ENCODE measurements at places on chromosomes 11 and 22.

DNA sequence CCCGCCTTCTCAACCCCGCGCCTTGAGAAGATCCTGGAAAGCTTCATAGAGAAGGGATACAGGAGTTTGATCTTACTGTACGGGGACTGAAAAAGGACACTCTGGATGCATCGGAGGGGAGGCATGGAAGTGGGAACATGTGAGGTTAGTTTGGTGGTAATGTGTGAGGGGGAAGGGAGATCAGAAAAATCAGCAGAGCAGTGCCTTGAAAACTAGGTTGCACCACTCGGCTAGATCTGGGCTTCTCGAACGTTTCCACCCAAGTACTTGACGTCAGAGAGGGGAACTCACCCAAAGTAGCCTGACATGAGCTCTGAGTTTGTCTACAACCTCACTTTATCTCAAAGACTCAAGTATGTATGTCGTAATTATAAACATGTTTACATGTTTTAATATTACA, 14.5 kb downstream of the USP35 start:
- no peak for DNase-seq

- DNase-seq: no peak
Measured at GRCh38 chr11:2366733-2367132, 10.4 kb upstream of the CD81 start.

- no peak for DNase-seq
Measured at GRCh38 chr11:40292721-40293508, 1166.5 kb downstream of the LRRC4C start.

DNA sequence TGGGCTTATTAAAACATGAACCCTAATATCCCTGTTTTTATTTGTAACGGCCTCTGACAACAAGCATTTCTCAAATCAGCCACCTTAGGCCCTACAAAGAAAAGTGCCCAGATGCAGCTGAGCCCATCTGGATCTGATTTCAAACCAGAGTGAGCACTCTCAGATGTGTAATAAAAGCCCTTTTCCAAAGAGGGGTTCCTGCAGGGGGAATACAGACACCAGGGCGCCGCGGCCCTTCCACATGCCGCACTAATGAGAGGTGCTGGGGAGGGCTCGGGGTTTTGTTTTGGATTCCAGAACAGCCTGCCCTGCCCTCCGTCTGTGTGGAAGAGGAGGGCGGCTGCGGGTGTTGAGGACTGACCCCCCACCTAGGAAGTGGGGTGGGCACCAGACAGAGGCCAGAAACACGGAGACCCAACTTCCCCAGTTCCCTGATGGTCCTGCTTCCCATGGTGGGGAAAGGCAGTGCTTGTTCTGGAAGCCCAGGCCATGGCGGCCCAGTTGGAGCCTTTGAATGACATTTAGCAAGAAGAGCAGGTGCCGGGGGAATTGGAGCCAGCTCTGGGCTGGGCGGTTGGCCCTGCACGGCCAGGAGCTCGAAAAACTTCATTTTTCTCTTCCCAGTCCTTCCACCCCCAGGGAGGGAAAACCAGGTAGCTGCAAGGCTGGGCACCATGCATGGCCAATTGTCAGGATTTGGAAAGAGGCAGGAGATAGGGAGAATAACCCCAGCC, 63.7 kb downstream of the MACROD1 start:
- DNase-seq: no peak

DNA sequence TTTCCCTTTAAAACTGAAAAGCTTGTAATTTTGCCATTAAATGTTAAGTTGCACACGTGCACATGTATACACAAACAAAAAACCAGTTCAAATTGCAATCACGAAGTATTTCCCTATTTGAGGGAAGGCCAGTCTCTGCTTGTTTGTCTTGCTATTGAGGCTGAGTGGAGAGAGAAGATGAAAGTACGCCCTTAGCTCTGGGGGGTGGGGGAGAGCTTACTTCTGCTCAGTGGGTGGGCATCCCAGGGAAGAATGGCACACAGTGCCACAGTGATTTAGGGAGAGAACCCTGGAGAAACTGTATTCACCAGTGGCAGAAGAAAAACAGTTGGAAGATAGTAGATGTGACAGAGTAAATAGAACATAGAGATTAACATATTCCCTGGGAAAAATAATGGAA, 8.7 kb downstream of the YAP1 start:
- DNase-seq: no peak

DNA sequence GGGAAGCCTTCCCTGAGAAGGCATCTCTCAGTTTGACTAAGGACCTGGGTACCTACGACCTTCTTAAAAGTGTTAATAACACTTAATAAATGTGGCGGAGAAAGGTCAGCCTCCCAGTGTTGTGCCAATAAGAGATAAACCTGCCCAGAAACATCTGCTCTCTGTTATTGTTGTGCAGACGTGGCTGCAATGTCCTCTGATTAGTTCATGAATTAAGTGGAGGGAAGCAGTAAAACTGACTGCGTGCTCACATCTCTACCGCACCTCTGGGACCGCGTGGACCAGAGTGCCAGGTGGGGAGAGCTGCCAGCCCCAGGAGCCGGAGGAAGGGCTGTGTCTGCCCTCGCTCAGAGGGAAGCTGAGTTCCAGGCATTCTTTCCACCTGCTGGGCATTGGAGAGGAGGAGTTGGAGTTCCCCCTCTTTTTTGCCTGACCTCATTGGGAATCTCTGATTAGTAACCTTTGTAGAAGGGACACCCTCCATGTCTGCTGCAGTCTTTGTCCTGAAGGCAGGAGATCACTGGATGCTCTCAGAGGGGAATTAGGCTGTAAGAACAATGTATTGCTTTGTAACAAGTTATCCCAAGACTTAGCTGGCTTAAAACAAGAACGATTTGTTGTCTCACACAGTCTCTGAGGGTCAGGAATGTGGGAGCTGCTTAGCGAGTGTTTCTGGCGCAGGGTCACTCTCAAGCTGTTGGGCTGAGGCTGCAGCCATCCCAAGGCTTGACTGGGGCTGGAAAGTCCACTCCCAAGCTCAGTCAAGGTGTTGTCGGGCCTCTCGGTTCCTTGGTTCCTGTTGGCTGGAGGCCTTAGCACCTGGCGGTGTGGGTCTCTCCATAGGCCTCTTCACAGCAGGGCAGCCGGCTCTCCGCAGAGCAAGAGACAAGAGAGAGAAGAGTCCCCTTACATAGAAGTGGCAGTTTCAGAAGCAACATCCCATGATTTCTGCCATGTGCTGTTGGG, 247.6 kb upstream of the TBCEL start:
- DNase-seq: no peak

DNA sequence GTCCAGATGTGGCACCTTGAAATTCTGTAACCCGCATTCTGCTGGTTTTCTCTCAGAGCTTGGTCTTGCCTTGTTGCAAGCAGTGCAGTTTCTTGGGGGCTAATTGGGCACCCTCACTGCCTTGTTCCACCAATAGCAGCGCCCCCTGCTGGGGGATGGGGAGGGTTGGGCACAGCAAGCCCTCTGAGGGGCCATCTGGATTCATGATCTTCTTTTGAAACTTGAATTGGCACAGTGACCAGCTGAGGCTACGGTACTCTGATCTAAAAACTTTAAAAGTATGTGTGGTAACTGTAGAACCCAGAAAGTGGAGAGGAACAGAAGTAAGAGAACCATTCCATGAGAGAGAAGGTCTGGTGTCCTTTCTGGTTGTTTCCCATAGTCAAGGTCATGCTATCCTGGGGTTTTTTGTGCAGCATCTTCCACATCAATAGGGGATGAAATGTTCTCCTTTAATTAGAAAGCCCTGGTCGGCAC, 64.2 kb downstream of the MED15 start:
- no peak for DNase-seq

DNA sequence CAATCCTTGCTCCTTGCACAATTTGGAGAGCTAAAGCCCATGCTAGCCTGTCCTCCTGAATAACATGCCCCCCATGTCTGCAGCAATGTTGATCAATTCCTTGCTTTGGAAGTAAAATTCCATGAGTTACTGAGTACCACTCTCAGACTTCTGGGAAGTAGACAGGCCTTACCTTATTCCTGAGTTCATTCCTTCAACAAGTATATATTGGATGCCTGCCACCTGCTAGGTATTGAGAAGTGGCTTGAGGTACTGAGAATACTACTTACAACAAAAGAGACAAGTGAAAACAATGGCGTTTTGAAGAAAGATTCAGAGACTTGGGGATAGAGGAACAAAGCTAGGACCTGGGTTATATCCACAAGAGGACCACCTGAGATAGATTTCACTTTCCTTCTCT, 12.4 kb downstream of the PATE2 start:
- DNase-seq: no peak

Measured in M059J (cell line).